Left colon (tissue), 2 donors: ENCODE measurements at places on chromosomes 12 and 14.

DNA sequence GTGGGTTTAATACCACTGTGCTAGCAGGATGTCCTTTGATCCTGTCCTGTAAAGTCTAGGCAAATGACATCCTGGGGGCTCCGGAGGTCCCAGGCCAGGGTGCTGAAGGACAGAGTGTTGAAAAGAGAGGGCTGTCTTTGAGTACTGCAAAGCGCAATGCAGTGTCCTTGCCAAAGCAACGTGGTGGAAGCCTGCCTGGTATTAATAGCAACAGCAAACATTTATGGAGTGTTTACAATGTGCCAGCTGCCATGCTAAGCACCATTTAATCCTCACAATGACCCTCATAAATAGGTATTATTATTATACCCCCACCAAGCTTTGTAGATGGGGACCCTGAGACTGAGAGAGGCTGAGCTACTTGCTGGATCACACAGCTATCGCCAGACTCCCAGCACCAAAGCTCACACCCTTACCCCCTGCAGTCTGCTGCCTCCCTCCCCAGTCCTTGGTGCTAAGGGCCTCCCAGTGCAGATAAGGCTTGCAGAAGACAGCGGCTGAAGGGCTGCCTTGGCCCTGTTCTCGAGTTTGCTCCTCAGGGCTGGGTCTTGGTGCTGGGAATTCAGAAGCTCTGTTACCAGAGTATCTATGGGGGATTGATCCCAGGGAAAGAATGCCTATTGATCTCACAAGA, 427.7 kb downstream of the FUT8 start:
- no peak for DNase-seq

- no peak for DNase-seq
Observed at GRCh38 chr12:111453071-111453989, 47.6 kb downstream of the SH2B3 start.

DNA sequence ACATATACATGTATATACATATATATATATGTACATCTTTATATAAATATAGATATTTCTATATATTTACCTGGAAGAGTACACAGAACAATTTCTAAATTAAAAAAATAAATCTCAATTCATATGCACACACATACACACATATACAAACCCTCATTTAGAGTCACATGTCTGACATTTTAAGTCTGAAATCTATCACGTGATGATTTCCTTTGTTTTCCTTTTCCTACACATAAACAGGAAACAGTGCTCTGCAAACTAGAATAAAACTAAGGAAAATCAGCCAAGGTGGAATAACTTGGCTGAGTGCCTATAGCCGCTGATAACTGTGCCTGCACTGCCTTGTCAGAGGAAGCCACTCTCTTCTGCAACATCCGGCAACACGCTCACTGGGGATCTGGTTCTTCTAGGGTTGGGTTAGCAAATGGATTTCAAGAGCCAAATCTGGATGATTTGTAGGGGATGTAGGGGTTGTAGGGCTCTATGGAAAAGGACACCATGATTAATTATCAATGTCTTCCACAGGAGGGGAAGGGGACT, 480.7 kb downstream of the TMEM132D start:
- DNase-seq = no peak

- no peak for DNase-seq
Observed at GRCh38 chr14:20904393-20905029, 13.3 kb downstream of the RNASE3 start.

DNA sequence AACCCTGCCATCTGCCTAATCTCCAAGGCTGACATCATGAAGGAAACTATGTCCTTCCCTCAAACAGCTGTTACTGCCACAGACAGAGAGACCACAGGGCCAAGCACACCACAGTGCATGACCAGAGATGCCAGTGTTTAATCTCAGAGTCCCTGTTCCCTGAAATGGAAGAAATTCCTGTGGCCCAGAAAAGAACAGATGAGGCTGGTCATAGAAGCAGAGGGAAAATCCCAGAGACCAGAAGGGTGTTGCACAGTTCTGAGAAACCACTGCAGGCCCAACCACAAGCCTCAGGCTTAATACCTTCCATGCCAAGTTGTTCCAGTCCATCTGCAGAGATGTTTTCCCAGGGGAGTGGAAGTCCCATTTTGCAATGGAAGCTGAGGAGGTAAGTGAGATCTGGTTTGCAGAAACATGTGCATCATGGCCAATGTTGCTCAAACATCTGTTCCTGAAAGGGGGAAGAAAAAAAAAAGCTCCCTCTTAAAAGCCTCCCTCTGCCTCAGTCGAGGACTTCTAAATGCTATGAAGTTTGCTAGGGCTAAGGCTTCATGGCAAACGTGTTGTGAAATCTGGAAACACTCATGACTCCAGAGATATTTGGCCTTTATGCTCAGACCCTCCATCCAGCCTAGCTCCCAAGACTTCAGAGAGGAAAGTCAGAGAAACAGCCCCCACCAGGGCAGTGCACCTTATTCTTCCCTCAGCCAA, 98.6 kb downstream of the SCARB1 start:
- DNase-seq = no peak

- DNase-seq = no peak
Observed at GRCh38 chr14:93475471-93475870, 44.7 kb downstream of the UNC79 start.

- DNase-seq = no peak
Observed at GRCh38 chr12:49345825-49346658, 646 bp upstream of the DNAJC22 start.

DNA sequence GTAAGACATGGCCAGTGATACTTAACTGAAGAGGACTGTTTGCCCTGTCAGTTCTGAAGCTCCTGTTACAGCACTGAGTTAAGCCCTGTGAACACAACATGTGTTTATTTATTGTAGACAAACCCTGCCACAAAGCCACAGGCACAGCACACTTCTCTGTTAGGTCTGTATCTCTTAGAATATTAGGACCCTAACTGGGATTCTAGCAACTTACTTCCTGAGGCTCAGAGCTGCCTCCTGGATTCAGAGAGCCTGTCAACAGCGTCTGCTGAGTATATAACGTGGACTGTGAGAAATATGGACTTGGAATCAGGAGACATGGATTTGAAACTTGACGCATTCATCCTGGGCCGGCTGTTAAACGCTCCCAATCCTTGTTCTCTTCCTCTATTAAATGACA, 135.0 kb upstream of the HIF1A start:
- no peak for DNase-seq

DNA sequence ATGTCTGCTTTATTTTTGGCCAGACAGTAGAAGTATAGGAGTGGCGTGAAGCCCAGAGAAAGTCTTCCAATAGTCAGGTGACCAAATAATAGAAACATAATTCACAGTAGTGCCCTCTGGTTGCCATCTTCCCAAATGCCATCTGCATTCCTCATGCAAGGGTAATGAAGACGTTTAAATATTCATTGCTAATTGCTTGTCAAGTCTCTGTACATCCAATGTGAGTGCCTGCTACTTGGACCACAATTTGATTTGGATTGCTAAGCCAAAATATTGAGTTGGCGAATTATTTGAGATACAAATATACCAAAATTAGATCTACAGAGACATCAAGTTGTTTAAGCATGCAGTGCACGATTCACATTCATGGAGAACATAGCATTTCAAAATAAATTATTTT, 402.7 kb downstream of the SOX5 start:
- no peak for DNase-seq

DNA sequence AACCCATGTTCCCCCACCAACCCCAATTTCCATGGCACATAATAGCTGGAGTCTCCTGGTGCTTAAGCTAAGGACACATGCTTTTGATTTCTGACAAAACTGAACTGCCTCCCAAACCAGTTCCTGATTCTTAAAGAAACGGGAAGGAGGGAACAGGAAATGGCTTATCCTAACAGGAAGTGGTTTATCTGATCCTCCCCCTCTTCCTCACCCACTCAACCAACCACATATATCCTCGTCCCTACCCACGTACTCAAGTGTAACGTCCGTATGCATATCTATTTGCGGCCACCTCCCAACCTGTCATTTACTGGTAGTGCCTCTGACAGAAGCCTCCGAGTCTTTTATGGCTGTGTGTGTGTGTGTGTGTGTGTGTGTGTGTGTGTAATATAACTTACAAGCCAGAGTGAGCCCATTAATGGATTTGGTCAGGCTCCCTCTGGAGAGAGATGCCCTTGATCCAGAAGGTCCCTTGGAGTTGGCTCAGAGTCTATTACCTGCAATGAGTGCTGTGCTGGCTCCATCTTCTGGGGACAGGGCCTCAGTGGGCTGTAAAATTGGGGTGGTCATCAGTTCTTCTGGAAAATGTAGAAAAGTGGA, 7.7 kb downstream of the DAZAP2 start:
- no peak for DNase-seq

DNA sequence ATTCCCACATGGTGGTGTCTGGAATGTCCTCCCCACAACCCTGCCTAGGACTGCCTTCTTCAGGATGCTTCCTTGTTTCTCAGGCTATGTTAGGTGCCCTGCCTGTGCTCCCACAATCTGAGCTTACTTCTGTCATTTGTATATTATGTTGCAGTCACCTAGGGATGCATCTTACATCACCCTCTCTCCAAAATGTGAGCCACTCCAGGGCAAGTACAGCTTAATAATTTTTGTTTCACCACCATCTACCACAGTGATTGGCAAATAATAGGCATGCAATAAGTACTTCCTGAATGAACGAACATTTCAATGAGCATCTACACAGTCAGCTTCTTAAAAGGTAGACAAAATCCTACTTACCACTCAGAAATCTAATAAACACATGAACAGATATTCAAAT, 37.6 kb downstream of the ZFYVE26 start:
- no peak for DNase-seq

GRCh38 chr14:73745571-73746519, 31.7 kb upstream of the PNMA1 start:
- DNase-seq = no peak

- no peak for DNase-seq
Observed at GRCh38 chr12:92063641-92064040, 82.0 kb downstream of the BTG1 start.

DNA sequence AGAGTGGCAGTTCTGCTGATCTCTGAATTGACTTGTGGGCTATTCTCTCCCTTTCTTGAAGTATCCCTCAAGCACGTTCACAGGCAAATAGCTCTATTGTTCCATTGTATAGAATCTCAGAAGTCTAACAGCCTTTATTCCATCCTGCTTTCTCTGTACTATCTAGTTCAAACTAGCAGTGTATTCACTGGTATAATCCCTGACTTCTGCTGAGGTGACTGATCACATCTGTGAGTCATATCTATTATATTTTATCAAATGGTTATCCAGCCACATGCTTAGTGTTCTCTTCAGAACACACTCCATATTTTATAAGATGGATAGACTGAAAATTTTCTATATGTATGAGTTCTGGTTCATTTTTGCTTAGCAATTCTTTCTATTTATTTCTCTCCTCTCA, 866.1 kb downstream of the C12orf50 start:
- no peak for DNase-seq

- no peak for DNase-seq
Observed at GRCh38 chr14:101738703-101739320, 22.7 kb upstream of the PPP2R5C start.

- DNase-seq = no peak
Observed at GRCh38 chr12:24246934-24247333, 297.5 kb upstream of the SOX5 start.

- DNase-seq = peak; percentile 78
Observed at GRCh38 chr12:49777800-49778748, 36.7 kb downstream of the TMBIM6 start.

DNA sequence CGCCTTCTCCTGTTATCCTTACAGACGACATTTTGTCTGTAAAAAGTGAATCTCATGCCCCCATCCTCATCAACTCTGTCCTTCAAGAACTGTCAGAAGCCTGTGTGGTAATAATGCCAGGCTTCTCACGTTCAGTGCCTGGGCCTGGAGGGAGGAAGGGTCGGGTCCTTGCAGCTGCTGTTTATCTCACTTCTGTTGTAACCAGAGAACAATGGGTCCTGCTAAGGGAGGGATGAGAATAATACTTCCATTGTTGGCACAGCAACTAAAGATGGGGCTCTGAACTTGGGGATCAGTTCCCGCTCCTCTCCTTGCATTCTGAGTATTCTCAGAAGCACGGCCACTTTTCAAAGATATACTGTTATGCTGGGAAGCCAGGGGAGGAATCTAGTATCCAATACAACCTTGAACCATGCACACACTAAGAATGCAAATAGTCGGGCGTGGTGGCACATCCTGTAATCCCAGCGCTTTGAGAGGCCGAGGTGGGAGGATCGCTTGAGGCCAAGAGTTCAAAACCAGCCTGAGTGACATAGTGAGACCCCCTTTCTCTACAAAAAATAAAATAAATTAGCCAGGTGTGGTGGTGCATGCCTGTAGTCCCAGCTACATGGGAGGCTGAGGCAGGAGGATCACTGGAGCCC, 38.8 kb upstream of the NINJ2 start:
- no peak for DNase-seq

DNA sequence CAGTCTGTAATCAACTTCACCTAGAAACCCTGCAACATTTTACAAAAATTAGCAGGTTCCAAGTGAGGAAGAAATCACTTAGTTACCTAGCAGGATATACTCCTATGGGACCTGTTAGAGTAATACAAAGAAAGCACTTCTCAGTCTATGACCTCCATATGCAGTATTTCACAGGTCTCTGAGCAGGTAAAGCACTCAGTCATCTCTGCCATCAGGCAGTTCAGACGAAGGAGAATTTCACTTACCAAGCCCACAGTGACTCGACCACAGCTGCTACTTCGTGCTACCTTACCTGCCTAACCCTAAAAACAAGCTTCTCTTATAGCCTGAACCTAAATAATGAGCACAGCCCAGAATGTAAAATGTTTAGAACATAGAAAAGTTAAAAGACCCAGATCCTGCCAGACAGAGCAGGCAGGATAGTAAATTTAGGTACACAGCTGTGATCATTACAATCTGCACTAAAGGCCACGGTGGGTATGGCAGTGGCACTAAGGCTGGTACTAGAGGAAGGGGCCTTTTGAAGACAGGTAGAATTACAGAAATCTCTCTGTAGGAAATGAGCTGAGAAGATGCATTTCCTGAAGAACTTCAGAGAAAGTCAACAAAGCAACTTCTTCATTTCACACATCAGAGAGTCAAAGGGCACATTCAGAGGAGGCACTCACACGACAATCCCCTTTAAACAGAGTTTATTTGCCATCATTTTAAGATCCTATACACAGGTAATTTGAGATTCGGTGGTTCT, 35.7 kb downstream of the DCAF5 start:
- DNase-seq = no peak

- no peak for DNase-seq
Observed at GRCh38 chr14:68740788-68741476, 51.9 kb downstream of the ZFP36L1 start.

DNA sequence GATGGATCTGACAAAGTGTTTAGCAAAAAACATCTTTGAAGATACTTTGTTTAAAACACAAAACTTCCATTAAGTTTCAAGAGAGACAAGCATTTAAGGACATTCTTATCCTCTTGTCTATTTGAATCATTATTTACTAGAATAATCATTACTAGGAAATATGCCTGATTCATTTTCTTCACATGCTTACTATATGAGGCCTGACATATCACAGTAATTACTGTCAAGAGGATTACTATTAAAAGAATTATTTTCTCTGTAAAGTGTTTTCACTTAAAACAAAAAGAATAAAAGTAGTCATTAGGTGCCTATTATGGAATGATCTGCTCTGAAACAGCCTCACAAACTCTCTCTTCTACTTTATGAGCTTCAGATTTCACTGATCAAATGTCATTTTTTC, 402.1 kb upstream of the MGAT4C start:
- DNase-seq = no peak

- no peak for DNase-seq
Observed at GRCh38 chr12:80559766-80560165, 115.7 kb downstream of the PTPRQ start.
